NCI-H1105 (cell line): ENCODE measurements at places on chromosomes 12 and 14.

GRCh38 chr12:28936221-28936620, 212.9 kb upstream of the FAR2 start:
- DNase-seq: no peak

GRCh38 chr12:116708826-116709756, 28.8 kb downstream of the SPRING1 start:
- DNase-seq: peak; percentile 85

- no peak for DNase-seq
Observed at GRCh38 chr14:76929927-76930326, 98.6 kb downstream of the IRF2BPL start.

- no peak for DNase-seq
Observed at GRCh38 chr14:74615735-74616134, 3.7 kb upstream of the LTBP2 start.

DNA sequence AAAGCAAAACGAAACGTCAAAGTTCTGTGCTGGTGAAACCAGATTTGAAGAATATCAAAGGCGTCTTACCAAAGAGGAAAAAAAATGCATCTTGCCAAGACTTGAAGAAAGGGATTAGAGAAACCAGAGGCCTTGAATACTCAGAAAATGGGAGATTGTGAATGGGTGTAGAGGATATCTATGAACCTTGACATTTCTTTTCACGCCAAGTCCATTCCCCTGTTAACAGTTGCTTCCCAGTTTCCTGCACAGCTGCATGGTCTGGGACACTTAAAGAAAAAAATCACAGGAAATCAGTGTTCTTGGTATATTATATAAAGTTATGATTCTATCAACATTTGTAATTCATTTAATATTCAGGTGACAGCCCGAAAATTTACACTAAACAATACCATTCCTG, 1.4 kb upstream of the GTF2A1 start:
- no peak for DNase-seq

DNA sequence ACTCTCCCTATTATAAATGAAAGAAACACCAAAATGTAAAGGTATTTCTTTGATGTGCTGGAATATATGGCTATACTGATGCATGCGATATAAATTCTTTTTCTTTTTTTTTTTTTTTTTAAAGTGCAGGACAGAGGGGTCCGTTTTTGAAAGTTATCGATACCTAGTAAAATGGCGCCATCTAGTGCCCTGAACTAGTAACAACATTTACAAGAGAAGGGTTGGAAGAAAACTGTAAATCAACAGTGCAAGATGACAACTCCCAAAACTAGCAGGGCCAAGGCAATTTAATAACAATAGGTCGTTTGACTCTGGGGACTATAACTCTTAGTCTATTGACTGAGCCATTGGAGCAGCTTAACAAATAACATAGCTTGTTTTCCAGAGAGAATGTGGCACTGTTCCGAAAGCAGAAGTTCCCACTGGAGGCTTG, 137.7 kb downstream of the SPTSSA start:
- peak; percentile 29 for DNase-seq

DNA sequence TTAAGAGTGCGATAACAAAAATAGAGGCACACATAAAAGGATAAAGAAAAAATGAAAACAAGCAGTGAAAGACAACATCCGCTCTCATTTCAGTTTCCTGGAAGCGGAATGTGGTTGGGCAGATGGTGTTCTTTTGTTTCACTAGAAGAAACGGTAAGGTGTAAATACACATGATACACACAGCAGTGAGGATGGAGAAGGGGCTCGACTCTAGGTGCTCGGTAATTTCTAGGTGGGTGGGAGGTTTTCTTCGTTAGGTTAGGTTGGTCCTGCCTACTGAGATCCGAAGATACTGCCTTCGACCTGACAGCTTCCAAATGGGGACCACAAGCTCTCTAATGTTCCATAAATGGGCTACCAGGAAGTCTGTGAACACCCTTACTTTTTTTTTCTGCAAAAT, 1082.5 kb downstream of the BCL11B start:
- DNase-seq: no peak

DNA sequence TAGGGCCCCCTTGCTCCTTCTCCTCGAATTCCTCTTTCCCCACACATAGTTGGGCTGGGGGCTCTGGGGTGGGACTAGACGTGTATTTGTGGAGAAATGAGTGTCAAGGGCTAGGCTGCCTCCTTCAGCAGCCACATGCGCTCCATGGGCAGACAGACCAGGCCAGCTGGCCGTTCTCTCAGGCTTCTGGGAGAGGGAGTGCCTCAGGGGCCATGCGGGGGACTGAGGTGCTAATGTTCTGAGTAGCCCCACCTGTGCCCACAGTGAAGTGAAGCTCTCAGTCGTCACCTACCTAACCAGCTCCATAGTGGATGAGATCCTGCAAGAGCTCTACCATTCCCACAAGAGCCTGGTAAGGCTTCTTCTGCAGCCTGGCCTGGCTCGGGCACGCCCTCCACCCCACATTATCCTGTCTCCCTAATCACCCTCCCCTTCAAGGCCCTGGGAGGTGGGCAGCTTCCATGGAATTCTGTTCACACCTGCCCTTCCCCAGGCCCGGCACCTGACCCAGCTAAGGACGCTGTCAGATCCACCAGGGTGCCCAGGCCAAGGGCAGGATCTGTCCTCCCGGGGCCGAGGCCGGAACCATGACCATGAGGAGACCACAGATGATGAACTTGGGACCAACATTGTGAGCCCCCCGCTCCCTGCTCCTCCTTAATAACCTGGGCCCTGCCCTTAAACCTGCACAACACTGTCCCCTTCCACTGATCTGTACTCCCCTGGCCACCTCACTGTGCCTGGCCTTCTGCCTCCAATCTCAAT, 9.0 kb upstream of the CPNE6 start:
- DNase-seq: no peak

GRCh38 chr12:1819571-1819970, 794 bp upstream of the LRTM2 start:
- no peak for DNase-seq

GRCh38 chr12:76250256-76250655, 98.0 kb downstream of the BBS10 start:
- no peak for DNase-seq
